ENCODE measurements at places on chromosomes 7 and 10. TPM values are rescaled to one million over a fixed set of nuclear protein-coding genes. Genes with fewer than 3 reads are reported as not detected.
A peak's percentile ranks its signal among the peaks of the same experiment; 100 is the strongest.

DNA sequence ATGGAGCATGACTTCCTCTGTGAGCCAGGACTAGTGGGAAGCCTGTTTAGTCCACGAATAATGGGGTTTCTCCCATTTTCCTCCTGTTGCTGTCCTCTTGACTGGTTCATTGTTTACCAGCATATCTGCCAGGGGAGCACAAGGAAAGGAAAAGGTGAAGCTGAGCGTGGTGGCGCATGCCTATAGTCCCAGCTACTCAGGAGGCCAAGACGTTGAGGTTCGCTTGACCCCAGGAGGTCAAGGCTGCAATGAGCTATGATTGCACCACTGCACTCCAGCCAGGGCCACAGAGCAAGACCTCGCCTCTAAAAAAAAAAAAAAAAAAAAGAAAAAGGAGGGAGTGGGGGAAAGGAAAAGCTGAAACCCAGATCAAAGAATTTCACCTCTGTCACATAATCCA, 5.8 kb upstream of the IL2RA start:
- DNase-seq, result no peak

- DNase-seq, result no peak
Measured at GRCh38 chr7:102305414-102306268, 19.0 kb downstream of the SH2B2 start.

DNA sequence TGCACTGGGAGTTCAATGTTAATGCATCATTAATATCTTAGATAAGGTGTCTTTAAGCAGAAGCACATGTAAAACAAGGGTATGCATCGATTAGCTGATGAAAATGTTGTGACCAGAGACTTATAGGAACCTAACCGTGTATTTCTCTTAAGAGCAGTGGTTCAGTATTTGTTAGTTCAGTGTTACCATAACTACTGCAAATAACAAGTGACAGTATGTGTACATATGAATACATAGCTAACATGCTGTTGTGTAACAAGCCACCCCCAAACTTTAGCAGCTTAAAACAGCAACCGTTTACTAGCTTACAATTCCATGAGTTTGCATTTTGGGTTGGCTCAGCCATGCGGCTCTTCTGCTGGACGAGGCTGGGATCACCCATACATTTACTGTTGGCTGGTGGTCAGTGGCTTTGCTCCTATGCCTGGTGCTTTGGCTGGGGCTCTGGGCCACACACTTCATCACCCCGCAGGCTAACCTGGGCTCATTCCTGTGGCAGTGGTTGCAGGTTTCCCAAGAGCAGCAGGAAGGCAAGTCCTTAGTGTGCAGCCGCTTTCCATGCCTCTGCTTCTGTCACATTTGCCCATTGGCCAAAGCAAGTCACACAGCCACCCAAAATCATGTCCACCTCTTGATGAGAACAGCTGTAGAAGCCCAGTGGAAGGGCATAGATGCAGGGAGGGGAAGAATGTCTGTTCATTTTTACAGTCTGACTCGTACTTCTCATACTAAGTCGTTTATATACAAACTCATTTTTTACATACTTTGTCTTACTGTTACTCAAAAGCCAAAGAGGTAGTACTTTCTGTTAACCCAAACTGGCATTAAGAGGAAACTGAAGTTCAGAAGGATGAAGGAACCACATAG, 103.3 kb upstream of the GATA3 start:
- no peak for DNase-seq

DNA sequence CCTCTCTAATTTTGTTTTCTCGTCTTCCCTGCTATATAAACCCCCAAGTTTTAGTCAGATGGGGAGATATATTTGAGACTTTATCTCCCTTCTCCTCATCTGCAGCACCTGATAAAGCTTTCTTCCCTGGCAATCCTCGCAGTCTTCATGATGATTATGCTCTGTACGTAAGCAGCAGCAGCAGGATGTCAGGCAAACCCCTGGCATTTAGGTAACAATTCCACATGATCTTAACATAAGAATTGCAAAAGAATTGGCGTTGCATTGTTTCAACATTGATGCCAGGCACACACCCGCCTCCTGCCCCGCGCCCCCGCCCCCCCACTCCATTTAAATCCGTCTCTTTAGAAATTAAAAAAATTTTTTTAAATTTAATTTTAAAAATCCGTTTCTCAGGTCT, 6.1 kb downstream of the PKD1L1 start:
- DNase-seq, result no peak

DNA sequence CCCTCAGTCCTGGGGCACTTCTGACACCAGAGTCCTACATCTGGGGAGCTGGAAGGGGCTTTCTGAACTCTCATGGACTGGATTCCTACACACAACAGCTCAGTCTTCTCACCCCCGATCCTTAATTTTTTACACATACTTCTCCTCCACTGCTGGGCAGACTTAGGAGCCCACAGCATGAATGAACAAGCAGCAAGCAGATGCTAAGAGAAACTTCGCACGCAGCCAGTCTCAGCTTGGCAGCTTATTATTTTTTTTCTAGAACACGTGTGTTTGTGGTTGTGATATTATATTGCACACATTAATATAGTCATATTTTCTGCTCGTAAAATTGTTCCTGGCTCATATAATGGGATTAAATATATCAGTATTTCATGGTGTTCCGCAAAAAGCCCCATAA, 50.9 kb upstream of the LOXL4 start:
- DNase-seq, result no peak

DNA sequence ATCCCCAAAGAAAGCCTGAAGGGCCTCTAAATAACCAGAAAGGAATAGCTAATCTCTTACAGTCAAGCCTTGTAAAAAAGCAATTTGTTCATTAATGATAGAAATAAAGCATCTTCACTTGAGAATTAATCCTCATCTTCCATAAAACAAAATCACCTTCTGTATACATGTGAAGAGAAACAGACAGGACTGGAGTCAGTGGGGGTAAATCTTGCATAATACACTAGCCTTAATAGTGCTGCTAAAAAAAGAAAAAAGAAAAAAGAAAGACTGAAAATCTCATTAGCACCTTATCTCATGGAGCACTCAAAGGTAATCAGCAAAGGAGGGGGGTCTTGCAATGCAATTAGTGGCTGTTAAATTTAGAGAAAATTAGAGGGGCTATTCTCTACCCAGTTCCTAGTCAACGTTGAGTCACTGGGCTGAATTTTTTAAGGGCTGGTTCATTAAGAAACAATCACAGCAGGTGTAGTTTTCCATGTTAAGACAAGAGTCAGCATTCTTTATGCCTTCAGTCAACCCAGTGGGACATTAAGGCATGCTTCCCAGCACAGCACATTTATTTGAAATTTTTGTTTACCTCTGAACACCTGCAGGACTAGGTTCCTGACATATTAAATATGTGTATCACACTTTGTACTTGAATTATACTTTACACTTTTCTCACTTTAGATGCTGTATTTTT, 1455.7 kb upstream of the CELF2 start:
- DNase-seq, result no peak

- DNase-seq, result no peak
Measured at GRCh38 chr7:105623906-105624305, 42.6 kb upstream of the EFCAB10 start.

- peak; percentile 72 for DNase-seq
Measured at GRCh38 chr10:79610601-79611191, at the start of gene SFTPA1. SFTPA1 (plus strand) TSS chr10:79610939; CDS start chr10:79611826, 887 bp downstream.

- no peak for DNase-seq
Measured at GRCh38 chr7:90552521-90552920, 43.6 kb upstream of the CDK14 start.

DNA sequence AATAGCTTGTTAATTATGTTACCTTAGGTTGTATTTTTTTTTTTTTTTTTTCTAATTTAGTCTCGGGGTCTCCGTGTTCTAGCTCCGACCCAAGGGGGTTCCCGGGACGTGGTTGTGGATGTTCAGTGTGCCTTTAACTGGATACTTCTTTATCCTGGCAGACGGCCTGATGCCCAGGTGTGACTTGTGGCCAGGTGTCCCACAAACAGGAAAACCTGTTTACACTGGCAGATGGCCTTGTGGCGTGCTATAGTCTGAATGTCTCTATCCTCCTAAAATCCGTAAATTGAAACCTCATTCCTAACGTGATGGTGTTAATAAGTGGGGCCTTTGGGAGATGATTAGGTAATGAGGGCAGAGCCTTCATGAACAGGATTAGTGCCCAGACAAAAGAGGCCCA, 546.4 kb upstream of the C7orf33 start:
- no peak for DNase-seq

GRCh38 chr7:39525926-39526325, 40.3 kb upstream of the YAE1 start:
- DNase-seq, result no peak

DNA sequence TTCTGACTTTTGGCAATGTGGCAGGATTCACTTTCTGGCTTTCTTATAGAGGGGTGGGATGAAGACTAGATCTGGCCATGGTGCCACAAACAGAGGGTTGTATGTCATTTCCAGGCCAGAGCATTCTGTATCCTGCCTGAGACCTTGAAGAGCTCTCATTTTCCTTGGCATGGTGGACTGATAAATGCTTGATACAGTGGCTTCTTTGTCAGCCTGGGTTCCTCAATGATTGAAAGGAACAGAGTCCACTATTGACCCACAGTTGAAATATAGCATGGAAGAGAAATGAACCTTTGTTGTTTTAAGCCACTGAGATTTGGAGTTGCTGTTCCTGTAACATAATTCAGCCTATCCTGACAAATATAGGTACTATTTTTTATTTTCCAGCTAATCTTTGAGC, 462.7 kb downstream of the SUGCT start:
- no peak for DNase-seq

DNA sequence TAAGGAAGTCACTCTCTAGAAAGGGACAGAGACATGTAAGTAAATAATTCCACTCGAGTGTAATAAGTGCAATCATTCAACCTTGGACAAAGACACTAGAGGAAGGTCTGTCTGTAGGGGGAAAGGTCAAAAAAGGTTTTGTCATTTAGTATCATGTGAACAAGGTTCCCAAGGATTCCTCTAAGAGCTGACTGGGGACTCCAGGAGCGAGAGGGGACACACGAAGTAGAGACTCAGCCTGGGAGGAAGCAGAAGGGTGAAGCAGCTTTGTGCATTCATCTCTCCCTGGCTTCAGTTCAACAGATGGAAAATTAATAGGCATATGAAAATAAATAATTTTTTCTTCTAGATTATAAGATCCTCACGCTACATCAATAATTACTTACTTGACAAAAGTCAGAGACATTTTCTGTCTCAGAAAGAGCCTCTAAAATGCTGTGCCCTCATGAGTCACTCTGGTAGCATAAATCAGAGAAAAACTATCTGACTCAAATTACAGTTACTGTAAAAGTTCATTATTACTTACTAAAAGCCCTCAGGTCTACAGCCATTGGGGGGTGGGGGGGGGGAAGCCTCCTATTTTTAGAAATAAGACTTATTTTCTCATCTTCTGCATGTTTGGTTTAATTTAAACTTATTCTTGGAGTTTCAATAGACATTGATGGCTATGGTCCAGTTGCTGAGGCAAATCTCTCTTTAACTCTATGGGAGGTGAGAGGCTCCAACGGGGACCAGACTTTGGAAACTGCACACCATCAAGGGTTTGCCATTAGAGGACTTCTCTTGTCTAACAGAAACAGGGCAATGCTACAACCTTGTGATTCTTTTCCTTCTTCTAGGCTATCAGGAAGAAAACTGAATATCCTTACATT, 275.1 kb upstream of the KLF14 start:
- DNase-seq, result no peak

DNA sequence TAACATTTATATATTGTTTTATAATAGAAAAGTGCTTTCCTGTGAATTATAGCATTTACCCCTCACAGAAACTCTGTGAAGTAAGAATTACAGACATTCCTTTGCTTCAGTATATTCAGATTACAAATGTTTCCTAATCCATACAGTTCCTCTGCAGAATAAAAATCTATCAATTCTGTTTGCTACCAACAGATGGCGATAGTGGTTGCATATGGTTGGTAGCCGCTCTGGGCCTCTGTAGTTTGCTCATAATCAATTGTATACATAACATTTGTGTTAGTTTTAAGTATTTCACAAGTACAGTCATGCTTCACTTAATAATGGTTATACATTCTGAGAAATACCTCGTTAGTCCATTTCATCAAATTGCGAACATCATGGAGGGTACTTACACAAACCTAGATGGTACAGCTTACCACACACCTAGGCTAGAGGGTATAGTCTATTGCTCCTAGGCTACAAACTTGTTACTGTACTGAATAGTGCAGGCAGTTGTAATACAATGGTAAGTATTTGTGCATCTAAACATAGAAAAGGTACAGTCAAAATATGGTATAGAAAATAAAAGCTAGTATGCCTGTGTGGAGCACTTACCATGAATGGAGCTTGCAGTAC, 94.4 kb upstream of the STEAP4 start:
- DNase-seq, result no peak

GRCh38 chr10:48286356-48286755, 11.9 kb upstream of the FRMPD2 start:
- no peak for DNase-seq

DNA sequence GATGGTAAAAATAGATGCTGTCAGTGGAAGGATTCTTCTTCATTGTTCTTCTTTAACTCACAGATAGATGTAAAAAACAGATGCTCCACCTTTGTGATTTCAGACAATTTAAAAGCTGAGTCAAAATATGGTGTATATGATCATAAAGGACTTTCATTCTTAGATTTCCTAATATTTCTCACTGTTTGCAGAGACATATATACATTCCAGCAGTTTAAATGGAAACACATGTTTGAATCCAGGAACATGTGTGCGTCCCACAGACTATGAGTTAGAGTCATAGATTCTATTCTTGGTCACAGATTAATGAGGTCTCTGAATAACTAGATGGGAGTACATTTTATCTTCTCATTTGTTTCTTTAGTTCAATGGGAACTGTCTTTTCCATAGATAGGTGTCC, 109.6 kb downstream of the BICC1 start:
- DNase-seq, result no peak

DNA sequence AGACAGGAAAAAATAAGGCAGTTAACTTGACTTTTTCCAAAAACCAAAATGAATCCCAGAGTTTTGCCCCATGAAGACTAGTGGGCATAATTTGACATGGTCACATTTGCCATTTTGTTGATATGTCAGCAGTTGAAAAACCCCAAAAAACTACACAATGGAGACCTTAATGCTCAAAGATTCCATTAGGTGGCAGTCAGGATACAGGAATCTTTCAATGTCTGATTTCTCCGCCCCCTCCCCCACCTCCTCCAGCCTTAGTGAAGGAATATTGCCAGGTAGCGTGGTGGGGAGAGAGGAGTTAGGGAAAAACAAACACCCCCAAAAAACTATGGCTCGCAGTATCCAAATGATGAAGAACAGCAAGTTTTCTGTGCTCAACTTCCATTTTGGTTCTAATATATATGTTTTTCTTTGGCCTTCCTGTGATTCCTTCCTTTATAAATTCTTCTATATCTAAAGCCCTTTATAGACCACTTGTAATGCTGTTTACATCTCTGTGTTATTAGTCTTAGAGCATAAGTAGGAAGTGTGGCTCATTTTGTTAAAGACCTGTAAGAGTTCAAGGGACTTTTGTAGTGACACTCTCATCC, 6.7 kb upstream of the SMNDC1 start:
- DNase-seq, result no peak

TEX47 gene
- not detected for polyA plus RNA-seq

SEMA3E gene
- 21.6 TPM for polyA plus RNA-seq

ASAH2 gene
- 3.3 TPM for polyA plus RNA-seq

STAG3 gene
- 21.0 TPM for polyA plus RNA-seq

HOXA2 gene
- 17.3 TPM for polyA plus RNA-seq

WNT8B gene
- polyA plus RNA-seq, result not detected

NACAD gene
- polyA plus RNA-seq, result 9.2 TPM

CEP55 gene
- 15.3 TPM for polyA plus RNA-seq

ZNF503 gene
- polyA plus RNA-seq, result 71.4 TPM

MMP21 gene
- polyA plus RNA-seq, result 1.2 TPM

OR2A12 gene
- 0.07 TPM for polyA plus RNA-seq
